AG20443 (cell line): ENCODE measurements at places on chromosomes 2 and 18.
A peak's percentile ranks its signal among the peaks of the same experiment; 100 is the strongest.

DNA sequence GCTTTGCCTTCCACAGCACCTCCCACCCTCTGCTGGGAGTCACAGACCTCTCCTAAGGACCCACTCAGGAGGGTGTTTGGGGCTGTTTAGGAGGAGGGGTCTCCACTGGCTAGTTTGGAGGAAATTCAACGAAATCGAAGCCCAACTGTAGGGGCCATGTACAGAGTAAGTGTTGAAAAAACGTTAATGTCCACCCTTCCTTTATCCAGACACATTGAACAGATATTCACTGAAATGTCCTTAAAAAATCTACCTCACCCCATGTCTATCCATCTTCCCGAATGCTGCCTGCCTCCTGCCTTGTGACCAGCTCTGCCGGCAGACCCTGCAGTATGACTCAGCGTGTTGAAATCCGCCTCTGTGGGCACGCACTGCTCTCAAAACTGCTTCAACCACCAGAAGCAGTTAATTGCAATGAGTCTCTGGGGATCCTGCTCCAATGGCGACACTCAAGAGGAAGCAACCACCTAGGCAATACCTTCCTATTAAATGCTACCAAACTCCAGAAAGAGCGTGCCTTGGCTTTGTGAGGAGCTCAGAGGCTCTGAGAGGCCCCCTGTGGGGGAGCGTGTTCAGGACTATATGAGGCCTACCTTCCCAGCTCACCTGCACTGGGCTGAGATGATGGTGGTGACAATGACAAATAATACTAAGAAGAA, 61.4 kb upstream of the RTN4 start:
- peak; percentile 84 for DNase-seq

- no peak for DNase-seq
Observed at GRCh38 chr2:171530378-171530777, 8.1 kb downstream of the CYBRD1 start.

- no peak for DNase-seq
Observed at GRCh38 chr2:16622399-16622968, 43.1 kb downstream of the CYRIA start.

- no peak for DNase-seq
Observed at GRCh38 chr2:168685600-168686451, 116.6 kb upstream of the NOSTRIN start.

DNA sequence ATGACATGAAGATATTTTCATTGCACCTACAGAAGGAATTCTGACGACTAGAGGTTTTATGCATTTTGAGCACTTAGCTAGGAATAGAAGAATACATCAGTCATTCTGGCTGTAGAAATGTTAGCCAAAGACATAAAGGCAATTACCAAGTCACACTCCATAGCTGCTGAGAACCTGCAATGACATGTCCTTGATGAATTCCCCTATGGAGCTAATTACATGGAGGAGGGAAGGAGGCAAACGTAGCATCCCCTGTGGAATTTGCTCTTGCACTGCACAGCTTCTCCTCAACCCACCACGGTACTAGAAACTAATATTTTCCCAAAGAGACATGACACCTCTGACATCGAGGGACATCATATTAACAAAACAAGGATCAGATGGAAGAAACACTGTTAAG, 174.0 kb upstream of the SESTD1 start:
- no peak for DNase-seq

DNA sequence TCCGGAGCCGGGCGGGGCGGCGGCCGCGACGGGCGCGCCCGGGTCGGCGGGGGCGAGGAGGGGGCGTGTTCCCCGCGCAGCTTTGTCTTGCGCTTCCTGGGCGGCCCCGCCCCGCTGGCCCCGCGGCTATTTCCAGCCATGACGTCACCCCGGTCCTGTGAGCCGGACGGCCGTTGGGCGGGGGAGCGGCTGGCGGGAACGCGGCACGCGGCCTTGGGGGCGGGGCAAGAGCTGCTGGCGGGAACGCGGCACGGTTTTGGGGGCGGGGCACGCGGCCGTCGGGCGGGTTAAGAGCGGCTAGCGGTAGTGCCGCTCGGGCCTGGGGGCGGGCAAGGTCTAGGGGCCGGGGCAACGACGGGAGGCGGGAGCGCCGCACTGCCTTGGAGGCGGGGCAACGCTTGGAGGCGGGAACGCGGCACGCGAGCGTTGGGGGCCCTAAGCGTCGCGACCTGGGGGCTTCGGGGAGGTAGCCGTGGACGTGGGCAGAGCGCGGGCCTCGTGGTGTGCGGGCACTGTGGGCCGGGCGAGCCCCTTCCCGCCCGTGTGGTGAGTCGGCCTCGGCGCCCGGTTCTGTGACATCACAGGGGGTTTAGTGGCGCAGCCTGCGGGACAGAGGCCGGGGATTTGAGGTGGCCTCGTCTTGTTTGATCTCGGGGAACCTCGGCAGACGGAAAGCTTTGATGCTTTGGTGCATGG, 704 bp downstream of the KLF11 start:
- DNase-seq: peak; percentile 97

GRCh38 chr2:105103481-105103880, 65.6 kb downstream of the MRPS9 start:
- DNase-seq: no peak

DNA sequence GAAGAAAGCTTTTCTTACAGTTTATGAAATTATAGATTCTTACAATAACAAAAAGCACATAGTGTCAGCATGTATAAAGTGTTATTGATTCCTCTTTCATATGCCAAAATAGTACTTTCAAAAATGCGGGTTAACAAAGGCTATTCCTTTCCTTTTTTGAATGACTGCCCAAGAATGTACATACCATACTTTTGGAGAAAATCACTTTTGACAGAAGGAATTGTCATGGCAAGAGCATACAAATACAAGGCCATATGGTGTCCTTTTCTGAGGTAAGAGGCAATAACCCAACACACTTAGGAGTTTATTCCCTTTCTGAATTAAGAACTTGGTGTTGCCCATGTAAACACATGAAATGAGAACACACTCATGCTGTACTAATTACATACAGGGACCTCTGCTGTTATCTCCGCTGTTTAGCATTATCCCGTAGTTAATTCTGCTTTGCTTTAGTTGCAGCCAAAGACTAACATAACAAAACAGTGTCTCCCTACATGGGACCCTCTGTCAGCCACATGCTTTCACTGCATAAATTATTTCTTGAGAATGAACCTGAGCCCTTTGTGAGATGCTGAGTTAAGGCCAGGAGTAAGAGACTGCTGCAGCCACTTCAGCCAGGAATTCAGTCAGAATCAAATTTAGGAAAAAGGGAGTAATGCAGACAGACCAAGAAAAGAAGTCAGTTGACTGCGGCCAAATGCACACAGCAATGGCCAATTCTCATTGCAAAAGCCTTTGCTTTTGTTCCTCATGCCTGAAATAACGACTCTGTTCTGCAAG, 67.0 kb downstream of the CDH2 start:
- DNase-seq: no peak

DNA sequence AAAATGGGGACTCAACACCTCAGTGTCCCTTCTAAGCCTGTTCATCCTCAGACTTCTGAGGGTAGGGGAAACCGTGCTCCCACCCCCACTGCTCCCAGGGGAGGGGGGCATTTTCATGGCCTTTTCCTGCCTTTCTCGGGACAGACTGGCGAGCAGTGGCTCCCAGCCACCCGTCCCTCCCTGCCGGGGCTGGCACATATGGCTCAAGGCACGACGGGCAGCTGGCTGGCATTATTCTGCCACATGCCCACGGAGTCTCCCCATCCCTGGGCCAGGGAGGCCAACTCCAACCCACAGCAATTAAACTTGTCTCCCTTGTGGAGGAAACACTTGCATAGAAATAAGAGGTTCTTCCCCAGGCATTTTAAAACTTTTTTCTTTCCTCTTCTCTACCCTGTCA, 148.5 kb upstream of the CBLN2 start:
- DNase-seq: no peak

DNA sequence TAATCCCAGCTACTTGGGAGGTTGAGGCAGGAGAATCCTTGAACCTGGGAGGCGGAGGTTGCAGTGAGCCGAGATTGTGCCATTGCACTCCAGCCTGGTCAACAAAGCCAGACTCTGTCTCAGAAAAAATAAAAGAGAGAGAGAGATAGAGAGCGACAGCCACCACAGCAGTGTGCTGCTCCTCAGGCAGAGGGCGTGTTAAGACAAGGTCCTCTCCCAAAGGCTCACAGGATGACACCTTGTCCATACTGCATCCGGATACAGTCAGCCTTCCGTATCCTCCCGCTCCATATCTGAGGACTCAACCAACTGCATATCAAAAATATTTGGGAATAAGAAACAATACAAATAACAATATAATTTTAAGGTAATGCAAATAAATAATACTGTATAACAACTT, 20.1 kb downstream of the ARL4C start:
- no peak for DNase-seq

GRCh38 chr2:143176606-143177005, 47.4 kb downstream of the ARHGAP15 start:
- no peak for DNase-seq

DNA sequence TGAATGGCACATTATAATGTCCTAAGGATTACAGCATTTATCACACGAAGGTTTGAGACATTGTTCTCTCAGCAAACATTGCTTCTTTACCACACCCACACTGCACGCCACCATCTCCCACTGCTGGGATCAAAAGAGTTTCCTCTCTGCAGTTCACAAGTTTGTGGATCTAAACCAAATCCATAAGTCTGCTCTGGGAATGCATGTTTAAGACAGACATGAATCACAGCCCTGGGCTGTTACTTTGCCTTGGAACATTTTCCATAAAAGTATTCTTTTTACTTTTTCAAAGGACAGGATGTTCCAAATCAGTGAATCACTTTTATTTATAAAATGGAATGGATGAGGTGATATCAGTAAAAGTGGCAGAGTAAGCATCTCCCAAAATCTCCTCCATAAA, 36.1 kb downstream of the STPG4 start:
- peak; percentile 57 for DNase-seq

GRCh38 chr2:191866675-191867506, 20.0 kb upstream of the CAVIN2 start:
- peak; percentile 79 for DNase-seq

- peak; percentile 21 for DNase-seq
Observed at GRCh38 chr2:25566694-25567093, 106.7 kb downstream of the DTNB start.

GRCh38 chr2:506451-506850, 170.8 kb downstream of the TMEM18 start:
- no peak for DNase-seq

DNA sequence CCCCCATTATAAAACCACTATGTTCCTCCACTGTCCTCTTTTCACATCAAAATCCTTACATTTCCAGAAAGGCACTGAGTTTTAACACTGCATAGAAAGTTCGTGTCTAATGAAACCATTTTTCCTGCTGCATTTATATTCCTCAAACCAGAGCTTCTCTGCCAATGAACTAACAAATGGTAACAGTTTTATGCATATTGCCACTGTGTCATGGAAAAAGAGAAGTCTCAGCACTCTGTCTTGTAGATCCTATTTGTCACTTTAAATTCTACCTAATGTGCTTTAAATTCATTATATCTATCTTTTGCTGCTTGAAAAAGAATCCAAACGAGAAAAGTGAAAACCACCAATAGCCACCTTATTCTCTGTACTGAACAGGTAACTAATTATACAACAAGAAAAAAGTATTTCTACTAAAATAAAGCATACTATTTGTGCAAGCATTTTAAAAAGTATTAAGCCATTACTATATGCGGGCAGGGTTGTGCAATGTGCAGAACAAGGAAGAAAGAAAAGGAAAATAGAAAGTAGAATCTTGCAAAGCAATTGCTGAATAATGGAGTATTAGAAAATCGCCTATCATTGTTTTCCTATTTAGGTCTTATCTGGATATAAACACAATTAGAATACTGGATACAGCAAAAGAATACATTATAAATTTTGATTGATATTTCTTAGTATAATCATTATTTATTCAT, 328.9 kb downstream of the ZEB2 start:
- DNase-seq: no peak

DNA sequence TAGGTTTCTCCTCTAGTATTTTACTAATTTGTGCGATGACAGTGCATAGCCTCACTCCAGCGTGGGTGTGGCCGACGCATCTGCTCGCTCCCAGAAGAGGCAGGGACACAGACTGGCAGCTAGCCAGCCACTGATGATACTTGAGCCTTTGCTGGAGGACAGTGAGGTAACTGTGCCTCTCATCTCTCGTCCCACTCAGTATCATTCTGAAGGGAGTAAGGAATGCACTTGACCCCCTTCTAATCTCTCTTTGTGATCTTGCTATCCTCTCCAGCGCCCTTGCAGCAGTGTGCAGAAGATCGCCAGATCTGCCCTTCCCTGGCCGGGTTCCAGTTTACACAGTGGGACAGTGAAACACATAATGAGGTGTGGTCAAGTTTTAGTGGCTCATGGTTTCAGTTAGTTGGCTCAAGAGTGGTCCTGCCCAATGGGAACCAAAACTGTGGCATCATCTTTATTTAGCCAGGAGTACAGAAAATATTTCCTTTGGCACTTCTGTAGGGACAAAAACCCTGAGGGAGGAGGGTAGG, 17.5 kb downstream of the NCAPH start:
- peak; percentile 78 for DNase-seq

GRCh38 chr2:68366083-68366560, 1.0 kb downstream of the PLEK start:
- DNase-seq: no peak

- DNase-seq: peak; percentile 54
Observed at GRCh38 chr2:230751062-230751461, 38.4 kb downstream of the CAB39 start.

DNA sequence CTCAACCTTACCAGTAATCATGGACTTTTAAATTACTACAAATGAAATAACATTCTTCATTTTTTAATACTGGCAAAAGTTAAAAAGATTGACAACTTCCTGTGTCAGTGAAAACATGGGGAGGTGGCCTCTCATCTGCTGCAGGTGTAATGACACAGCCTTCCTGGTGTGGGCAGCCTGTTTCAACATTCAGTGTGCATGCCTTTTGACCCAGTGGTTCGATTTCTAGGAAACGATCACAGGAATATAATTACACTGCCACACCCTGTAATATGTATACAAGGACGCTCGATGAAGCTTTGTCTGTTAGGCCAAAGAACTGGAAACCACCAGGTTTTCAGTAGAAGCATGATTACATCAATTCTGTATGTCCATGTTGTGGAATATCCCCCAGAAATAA, 68.7 kb downstream of the MTHFD2 start:
- no peak for DNase-seq

DNA sequence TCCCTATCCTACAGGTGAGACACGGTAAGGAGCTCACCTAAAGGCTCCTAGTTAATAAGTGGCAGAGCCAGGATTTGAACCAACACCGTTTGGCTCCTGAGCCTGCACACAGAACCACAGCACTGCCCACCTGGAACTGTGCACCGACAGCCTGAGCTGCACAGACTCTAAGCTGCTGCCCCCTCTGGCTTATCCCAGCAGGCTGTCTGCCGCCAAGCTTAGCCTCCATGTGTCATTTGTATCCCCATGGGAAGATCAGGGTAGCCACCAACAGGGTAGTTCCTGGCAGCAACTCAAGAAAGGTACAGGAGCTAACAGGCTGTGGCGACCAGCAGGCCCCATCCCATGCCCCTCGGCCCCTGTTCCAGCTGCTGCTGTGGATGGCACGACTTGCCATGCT, 135.7 kb downstream of the LRRC30 start:
- no peak for DNase-seq
